Suppressor macrophage treated with lipopolysaccharide for 1 hour (primary cell): ENCODE measurements at places on chromosomes 5 and 9.

DNA sequence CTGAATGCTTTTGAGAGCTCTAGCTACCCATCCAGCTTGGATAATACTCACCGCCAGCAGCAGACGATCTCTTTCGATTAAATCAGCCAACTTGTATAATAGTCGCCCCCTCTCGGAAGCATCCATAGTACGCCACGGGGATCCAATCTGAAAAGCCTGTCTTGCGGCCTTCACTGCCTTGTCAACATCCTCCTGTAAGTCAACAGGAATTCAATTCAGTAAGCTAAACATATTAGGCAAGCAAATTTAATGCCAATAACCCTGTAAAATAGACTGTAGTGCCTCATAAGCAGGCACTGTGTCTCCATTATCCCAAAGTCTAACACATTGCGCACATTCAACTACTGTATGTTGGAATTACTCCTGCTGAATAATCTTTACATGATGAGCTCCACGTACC lies 22.0 kb downstream of the ALDH1A1 start:
- DNase-seq: no peak

- no peak for DNase-seq
Observed at GRCh38 chr5:68187268-68188055, 28.1 kb upstream of the PIK3R1 start.

- DNase-seq: no peak
Observed at GRCh38 chr5:90131383-90132133, 278.0 kb downstream of the CETN3 start.

- no peak for DNase-seq
Observed at GRCh38 chr9:13532407-13532806, 252.9 kb upstream of the MPDZ start.

- DNase-seq: no peak
Observed at GRCh38 chr5:97499605-97500004, 316.6 kb upstream of the RIOK2 start.

DNA sequence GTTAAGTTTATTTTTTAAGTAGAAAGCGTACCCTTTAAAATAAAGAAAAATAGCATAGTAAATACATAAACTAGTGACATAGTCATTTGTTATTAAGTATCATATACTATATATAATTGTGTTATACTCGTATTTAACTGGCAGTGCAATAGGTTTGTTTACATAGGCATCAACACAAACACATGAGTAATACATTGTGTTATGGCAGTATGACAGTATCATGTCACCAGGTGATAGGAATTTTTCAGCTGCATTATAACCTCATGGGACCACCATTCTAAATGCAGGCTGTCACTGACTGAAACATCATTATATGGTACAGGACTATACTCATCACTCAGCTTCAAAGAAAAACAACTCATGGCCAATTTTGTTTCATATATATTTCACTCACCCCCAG lies 8.4 kb upstream of the RIC1 start:
- DNase-seq: no peak

DNA sequence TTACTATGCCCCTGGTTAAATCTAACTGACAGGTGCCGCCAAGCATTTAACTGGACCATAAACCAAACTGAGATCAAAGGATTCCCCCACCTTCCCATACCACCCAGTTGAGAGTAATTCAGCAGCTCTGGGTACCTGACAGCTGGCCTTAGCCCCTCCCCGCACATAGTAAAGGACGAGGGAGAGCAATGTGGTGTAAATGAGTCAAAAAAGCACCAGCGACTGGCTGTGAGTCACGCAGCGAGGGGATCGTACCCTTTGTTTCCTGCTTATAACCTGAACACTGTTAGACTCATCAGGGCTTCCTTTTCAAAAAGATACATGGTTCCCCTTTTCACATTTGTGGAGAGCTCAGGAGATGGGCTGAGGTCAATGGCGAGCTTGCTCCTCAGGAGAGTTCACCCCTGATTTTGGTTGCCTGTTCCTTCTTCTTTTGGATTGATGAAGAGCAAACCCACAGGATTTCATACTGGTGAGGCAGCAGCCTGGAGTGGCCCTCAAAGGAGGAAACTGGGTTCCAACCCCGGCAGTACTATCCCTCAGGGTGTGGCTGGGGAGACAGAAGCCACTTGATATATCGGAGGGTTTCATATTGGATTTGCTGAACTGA lies 71.5 kb downstream of the ANKRD33B start:
- DNase-seq: peak; percentile 90

- DNase-seq: no peak
Observed at GRCh38 chr9:128911529-128912035, 9.2 kb upstream of the PHYHD1 start.

DNA sequence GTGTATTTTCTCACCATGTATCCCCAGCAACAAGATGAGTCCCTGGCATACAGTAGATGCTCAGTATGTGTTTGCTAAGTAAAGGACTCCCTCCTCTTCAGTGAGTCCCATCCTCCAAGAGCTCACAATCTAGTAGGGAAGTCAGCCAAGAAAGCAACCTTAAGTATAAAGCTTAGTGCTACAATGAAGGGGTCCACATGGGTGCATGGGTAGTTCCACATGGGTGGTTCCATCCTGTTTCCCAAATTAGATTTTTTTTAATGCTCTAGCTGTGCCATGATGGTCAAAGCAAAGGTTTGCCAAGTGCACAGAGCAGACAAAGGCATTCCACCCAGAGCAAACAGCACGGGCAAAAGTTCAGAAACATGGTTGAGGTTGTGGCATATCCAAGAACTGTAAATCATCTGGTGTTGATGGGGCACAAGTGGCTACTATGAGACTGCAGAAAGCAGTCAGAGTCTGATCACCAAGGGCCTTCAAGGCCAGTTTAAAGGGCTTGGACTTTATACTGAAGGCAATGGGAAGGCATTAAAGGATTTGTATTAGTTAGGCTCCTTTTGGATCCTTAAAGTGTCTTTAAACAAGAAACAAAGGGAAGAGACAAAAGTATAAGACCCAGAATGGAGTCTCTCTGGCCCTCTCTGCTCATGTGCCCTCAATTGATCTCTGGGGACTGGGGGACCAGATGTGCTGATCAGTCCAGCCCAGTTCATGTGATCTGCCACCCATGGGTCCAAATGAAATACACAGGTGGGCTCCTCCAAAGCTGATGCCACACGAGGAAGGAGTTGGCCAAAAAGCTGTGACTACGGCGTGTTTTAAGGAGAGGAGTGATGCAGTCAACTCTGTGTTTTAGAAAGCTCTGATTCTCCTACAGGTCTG lies 9.0 kb upstream of the CPLX2 start:
- no peak for DNase-seq

- DNase-seq: no peak
Observed at GRCh38 chr5:148474025-148474511, 90.3 kb downstream of the FBXO38 start.
